GM23248 (cell line): ENCODE measurements at places on chromosomes 2 and 18. TPM values are rescaled to one million over a fixed set of nuclear protein-coding genes. Genes with fewer than 3 reads are reported as not detected.

Gene SH3RF3
- 3.3 and 5.2 TPM in 2 replicates for total RNA-seq

Gene THAP4
- total RNA-seq: 43.0 and 46.4 TPM in 2 replicates

Gene GFPT1
- 50.8 and 53.3 TPM in 2 replicates for total RNA-seq

Gene MARS2
- 4.0 and 5.8 TPM in 2 replicates for total RNA-seq

Gene CNGA3
- total RNA-seq: under 0.01 and 0.51 TPM in 2 replicates

Gene CDH7
- not detected in 2 replicates for total RNA-seq

Gene HNMT
- total RNA-seq: 2.7 and 7.3 TPM in 2 replicates

Gene LOXL3
- 52.4 and 56.9 TPM in 2 replicates for total RNA-seq
